Hindlimb muscle (tissue), 1 donor: ENCODE measurements at places on chromosomes 13 and 19.

DNA sequence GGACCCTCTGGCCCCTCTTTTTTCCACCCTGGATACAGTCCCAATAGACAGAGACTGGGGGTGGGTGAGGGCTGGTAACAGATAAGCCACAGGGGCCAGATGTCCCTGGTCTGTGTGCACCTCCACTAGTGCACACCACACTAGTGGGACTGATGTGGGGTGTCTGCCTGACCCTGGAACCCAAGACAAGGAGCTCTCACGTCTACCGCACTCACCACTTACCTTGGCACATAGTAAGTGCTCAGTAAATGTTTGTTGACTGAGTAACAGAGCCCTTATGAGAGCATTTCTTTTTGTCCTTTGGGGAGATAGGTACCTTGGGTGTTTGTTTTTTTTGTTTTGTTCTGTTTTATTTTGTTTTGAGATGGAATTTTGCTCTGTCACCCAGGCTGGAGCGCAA lies 23.1 kb upstream of the ZNF414 start:
- no peak for DNase-seq

DNA sequence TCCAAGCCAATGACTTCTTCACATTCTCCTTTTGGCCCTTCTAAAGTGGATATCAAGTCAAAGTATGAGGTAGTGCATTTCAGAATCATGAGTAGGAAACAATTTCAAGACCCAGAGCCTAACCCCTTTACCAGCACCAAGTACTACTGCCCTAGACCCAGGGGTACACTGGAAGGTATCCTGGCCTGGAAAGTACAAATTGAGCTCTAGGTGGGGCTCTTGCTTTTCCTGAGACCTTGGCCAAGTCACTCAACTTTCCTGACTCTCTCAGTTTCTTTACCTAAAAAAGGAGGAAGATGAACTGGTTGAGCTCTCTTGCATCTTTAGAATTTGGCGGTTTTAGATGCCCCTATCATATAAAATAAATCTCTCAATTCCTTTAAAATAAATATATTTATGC lies 204.7 kb downstream of the FGF14 start:
- DNase-seq = no peak

- DNase-seq = no peak
These were observed 11.4 kb downstream of the AKT2 start for GRCh38 chr19:40273469-40274360.

DNA sequence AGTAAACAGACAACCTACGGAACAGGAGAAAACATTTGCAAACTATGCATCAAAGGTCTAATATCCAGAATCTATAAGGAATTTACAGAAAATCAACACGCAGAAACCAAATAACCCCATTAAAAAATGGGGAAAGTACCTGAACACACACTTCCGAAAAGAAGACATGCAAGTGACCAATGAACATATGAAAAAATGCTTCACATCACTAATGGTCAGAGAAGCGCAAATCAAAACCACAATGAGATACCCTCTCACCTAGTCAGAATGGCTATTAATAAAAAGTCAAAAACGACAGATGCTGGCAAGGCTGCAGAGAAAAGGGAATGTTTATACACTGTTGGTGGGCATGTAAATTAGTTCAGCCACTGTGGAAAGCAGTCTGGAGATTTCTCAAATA lies 29.5 kb downstream of the SLC25A15 start:
- no peak for DNase-seq

GRCh38 chr19:44111910-44112463 lies 1.2 kb upstream of the ZNF225 start:
- no peak for DNase-seq

DNA sequence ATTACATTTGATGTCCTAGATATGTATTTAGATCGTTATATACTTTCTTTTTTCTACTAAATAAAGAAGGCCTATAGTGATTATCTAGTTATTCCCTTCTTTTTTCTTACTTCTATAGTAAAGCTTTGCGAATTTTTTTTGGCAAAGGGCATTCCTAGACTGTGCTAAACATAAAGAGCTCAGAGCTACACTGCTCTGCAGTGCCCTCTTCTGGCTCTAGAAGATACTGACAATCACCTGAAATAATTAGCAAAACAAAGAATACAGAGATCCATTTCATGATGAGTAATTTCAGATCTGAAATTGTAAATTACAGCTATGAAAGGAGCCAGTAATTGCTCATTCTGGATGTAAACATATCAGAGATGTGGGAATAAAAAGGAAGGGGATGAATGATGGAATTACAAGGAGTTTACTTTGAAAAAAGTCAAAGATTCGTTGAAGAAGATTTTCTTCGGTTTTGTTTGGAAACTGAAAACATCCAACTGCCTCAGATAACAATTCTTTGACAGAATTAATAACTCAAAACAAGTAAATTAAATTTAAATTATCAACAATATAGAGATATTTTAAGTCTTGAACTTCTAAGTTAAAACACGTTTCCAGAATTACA lies 288.5 kb downstream of the NALCN start:
- peak; percentile 50 for DNase-seq

DNA sequence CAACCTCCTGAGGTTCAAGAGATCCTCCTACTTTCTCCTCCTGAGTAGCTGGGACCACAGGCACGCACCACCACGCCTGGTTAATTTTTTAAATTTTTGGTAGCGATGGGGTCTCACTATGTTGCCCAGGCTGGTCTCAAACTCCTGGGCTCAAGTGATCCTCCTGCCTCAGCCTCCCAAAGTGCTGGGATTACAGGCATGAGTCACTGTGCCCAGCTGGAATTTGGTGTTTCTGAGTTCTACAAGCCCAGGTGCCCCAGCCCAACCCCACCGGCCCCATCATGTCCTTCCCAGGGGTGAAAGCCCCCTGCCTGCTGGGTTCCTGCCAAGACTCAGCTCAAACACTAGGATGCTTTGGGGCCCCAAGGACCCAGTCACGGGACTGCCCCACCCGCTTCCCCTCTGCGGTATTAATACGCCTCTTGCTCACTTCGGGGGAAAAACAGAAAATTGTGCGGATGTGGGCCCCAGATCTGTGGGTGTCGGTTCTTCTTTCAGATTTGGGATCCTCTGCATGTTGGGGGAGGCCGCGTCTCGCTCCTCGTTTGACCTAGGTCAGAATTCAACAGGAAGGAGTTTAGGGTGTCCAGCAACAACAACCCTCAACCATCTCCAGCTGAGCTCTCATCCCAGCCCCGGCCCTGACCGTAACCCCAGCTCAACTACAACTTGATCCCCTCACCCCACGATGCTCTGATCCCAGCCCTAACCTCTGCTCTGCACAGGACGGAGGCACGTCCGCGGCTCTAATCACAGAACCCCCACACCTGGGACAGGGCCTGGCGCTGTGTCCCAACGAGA lies 3.7 kb upstream of the FCER2 start:
- DNase-seq = no peak

DNA sequence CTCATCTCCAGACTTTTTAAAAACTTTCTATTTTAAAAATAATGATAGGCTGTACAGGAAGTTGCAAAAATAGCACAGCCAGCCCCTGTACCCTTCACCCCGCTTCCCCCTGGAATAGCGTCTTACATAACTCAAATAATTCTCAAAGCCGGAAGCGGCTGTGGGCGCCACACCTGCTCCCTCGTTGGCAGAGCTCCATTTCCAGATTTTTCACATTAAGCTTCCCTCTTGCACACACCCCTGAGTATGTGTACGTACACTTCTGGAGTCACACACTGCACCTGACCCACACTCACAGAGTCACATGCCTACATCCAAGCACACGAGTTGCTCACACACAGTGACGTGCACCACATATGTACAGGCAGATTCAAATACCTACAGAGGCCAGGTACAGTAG lies 24.9 kb upstream of the DPP9 start:
- no peak for DNase-seq

GRCh38 chr13:24740014-24740890 lies 23.7 kb upstream of the RNF17 start:
- DNase-seq = no peak

DNA sequence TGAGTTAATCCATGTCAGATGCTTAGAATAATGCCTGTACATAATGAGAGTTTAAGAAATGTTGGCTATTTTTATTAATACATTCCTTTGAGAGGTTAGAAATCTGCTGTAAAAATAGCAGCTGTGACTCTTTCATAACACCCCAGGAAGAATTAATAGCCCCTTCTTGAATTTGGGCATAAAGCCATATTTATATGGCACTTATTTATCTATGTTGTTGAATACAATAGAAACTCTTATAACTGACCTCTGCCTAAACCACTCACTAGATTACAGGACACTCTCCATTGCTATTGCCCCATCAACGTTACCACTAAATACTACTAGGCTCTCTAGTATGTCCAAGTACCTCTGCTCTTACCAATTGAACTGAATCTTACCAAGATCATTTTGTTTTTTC lies 16.3 kb downstream of the NEK5 start:
- no peak for DNase-seq

GRCh38 chr19:36423925-36424324 lies 5.5 kb upstream of the ZFP82 start:
- no peak for DNase-seq

DNA sequence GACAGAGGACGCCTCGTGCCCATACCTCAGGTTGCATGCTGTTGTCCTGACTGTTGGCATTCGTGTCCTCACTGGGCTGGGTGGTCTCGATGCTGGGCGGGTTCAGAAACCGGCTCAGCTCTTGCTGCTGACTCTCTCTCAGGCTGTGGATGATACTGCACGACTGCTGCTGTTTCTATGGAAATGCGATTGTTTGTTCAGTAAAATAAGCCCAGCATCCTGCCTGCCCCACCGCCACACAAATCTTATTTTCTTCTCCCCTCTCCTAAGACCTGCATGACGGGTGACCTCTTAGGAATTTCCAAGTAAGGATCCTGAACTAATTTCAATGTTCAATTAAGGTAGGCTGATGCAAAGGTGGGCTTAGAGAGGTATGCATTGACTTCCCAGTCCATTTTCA lies 356.5 kb downstream of the NALCN start:
- no peak for DNase-seq

DNA sequence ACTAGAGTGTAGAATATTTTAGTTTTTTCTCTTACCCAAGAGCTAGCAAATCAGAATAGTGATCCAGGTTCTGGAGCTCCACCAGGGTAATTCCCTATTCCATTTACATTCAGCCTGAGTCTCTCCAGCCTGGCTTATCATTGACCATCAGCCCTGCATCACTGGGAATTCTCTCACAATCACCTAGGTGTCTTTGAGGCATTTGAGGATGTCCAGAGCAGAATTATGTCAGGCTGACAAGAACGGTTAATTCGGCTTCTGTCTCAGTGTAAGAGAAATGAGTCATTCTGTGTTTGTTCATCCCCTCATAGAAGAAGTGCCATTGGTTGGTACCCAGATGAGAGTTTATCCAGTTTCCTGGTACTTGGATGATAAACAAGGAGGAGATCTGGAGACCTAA lies 180.5 kb downstream of the ZNF737 start:
- DNase-seq = no peak

GRCh38 chr13:98954313-98954712 lies 23.6 kb downstream of the DOCK9 start:
- DNase-seq = no peak

GRCh38 chr19:18230941-18231734 lies 4.9 kb upstream of the PDE4C start:
- no peak for DNase-seq

DNA sequence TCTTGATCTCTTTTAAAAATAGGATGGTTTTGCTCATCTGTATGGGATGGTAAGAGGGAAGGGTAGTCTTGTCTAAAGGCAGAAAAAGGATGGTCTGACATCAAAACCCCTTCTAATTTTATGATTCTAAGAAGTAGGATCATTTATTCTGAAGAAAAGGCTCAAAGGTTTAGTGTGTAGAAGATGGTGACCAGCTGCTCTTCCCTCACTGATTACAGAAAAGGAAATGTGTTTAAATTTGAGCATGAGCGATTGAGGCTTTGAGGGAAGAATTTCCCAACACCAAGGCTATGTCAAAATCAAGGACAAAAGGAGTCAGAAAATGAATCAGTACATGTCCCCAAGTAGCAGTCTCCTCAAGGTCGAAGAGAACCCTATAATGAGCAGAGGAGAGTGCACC lies 909.8 kb downstream of the EFNB2 start:
- no peak for DNase-seq

GRCh38 chr13:40626561-40626960 lies 39.9 kb downstream of the FOXO1 start:
- DNase-seq = no peak

- peak; percentile 94 for DNase-seq
These were observed 4.9 kb downstream of the ADAMTSL5 start for GRCh38 chr19:1507763-1508506.

GRCh38 chr19:47445937-47446402 lies 25.7 kb downstream of the SLC8A2 start:
- no peak for DNase-seq

DNA sequence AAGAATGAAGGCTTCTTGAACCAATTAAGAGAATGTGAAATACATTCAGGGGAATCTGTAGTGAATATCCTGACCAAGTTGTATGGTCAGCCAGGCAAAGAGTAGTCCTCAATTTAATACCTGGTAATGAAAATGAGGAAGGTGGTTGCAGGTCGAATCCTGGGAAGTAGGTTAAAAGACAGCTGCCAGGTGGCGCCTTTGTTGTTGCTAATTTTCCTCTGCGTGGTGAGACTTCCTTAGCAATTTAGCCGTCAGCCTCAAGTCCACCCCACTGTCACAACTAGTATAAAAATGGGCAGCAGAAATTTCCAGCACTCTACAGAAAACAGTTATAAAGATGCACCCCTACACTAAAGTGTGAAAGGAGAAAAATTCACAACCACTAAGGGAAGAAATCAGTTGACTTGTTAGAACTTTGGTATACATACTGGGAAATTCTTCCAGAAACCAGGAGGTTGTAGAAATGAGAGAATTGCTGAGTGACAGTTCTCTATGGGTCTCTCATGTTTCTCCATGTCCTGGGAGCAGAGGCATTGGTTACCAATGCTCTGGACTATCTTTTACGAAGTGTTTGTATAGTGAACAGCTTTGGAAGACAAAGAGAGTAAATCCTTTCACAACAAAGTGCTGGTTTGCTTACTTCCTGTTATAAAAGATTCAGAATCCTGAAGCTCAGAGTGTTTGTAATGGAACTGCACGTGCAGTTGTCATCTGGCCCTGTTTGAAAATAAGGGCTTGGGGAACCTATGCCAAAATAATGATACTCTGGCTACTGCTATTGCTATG lies 235.9 kb downstream of the NHLRC3 start:
- no peak for DNase-seq

- no peak for DNase-seq
These were observed 45.6 kb downstream of the NFIX start for GRCh38 chr19:13040948-13041292.

GRCh38 chr13:63643543-63643942 lies 2227.9 kb upstream of the PCDH20 start:
- DNase-seq = no peak

GRCh38 chr13:79289571-79289970 lies 116.5 kb downstream of the RBM26 start:
- no peak for DNase-seq

- DNase-seq = no peak
These were observed 28.3 kb downstream of the CYP2B6 start for GRCh38 chr19:41019346-41019745.
